ENCODE measurements at places on chromosomes 4 and X.

DNA sequence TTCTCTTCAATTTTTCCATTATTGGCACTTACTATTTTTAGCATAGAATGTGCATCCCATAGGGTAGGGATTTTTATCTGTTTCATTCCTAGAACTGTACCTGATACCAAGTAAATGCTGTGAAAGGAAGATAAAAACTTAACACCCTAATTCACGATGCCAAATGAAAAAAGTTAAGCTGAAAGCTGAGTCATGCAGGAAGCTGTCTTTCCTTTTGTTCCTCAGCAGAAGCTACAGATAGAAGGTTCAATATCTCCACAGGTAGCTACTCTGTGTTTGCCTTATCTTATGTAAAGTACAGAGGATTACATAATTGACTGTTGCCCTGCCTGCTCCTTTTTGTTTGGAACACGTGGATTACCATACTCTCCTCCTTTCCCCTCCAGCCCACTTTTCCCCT lies 77.0 kb downstream of the LRP2BP start:
- no peak for DNase-seq

- DNase-seq, result no peak
Measured at GRCh38 chrX:17622331-17622730, 115.0 kb upstream of the SCML1 start.

- DNase-seq, result no peak
Measured at GRCh38 chrX:110420771-110421499, 62.3 kb downstream of the RTL9 start.

DNA sequence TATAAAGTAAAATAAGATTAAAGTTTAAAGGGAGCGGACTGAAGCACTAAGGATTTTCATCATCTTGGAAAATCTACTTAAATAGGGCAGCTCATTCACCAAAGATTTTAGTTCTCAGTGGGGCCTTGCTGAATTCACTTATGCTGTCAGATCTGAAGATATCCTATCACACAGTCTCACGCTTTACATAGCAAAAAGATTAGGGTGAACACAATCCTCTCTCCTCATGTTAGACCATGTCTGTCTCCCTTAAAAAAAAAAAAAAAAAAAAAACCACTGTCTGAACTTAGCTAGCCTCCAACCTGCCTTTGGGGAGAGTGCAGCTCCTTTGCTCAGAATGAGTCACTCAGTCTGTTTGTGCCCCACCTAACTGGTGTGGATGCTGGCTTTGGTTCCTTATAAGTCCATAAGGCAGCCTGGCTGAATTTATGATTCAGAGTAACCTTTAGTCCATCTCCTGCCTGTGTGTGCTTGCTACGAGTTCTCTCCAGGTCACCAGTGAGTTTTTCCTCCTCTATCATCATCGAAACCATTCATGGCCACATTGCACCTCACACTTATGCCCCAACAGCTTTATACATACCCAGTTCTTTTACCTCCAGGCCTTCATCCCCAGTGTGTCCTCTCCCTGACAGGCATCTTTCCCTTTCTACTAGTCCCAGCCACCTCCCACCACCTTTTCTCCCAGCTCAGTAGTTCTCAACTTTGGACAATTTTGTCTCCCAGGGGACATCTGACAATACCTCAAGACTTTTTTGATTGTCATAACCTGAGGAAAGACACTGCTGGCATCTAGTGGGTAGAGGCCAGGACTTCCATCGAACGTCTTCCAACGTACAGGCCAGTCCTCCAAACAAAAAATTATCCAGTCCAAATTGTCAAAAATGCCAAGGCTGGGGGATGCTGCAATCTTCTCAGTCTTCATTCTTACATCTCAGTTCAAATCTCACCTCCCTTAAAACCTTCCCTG lies 220.7 kb upstream of the EMCN start:
- no peak for DNase-seq

GRCh38 chr4:95068818-95069478 lies 311.2 kb downstream of the BMPR1B start:
- no peak for DNase-seq

DNA sequence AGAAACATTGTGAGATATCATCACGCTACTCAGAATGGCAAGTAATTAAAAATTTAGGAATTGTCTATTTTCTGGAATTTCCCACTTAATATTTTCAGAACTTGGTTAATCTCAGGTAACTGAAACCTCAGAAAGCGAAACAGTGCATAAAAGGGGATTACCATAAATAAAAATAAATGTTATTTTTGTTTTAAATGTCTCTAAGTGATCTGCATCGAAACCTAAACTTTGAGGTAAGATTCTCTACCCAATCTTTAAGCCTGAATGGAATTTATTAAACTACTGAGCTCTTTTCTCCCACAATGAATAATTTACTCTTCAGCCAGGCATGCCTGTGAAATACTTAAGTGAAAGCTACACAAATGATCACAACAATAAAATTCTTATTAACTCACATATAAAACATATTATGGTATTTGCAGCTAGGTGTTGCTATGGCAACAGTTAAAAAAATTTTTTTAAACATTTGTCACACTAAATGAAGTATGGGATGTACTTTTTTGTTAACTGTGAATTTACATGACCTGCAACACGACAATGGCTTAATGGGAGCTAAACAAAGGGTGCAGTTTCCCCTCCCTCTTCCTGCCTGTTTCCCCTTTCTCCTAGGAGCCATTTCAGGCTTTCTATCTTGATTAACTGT lies 220.2 kb upstream of the PRPS2 start:
- DNase-seq, result no peak

GRCh38 chrX:140360284-140360683 lies 144.6 kb downstream of the SOX3 start:
- DNase-seq, result no peak

DNA sequence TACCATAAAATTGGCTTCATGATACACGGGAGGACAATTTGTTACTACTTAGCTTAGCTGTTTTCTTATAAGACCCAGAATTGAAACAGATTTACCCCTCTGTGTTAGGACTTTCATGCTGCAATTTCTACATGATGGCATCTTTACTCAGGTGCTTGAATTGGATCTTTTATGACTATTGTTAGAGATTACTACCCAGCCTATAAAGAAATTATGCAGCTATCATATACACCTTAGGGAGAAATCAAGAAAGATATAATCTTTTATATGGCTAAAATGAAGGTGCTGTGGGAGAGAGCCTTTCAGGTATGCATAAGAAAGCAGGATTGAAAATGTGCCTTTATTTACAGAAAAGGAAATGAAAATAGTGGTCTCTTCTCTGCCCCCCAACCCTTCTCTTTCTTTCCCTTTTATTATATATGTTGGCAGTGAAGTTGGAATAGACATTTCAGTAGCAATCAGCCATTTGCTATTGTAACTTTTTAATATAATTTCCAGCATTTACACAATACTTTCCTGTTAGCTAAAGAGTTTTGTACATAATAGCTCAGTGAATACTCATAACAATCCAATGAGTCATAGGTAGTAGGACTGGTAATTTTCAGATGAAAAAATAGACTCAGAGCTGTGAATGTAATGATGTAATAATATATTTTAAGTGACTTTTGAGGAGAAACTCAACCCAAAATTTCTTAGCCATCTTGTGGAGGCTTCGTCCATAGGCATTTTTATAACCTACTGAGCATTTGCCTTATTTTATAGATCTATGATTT lies 311.8 kb downstream of the ADGRL3 start:
- DNase-seq, result no peak

DNA sequence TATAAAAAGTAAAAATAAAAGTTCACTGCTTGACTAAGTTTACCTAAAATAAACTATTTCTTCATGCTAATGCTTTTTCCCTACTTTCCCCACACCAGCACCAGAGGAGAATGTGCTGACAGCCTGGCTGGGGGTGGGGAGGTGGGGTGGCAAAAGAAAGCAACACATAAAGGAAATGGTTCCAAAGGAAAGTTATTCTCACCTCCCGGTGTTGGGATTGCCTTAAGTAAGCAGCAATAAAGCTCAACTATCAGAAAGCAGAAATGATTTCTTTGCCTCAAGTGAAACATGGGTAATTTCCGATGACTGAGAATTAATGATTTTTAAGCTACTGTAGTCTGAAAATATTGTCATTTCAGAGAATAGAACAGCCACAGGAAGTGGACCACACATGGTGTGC lies 84.5 kb upstream of the DKK2 start:
- DNase-seq, result no peak

GRCh38 chr4:155367608-155368007 lies 9.2 kb downstream of the MAP9 start:
- DNase-seq, result no peak

DNA sequence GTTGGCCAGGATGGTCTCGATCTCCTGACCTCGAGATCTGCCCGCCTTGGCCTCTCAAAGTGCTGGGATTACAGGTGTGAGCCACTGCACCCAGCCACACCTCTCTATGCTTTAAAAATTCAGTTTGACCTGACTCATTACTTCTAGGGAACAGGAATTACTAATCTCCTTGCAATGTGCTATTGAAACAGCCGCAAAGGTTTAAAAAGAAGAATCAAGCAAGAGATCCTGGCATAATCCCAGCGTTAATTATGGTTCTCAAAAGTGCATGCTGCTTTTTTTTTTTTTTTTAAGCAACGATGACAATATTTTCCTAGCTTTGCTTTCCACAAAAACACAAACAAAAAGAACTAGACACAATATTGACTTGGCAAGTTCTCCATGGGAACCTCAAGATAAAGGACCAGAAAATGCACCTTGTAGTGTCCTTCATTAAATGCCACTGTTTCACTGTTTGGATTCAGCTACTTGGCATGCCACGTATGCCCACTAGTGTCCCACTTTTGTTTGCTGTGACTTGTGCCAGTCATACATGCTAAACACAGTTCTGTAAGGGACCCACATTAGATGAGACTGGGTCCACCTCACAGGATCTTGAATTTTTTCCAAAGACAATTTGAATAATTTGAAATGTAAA lies 112.6 kb upstream of the PPARGC1A start:
- no peak for DNase-seq

DNA sequence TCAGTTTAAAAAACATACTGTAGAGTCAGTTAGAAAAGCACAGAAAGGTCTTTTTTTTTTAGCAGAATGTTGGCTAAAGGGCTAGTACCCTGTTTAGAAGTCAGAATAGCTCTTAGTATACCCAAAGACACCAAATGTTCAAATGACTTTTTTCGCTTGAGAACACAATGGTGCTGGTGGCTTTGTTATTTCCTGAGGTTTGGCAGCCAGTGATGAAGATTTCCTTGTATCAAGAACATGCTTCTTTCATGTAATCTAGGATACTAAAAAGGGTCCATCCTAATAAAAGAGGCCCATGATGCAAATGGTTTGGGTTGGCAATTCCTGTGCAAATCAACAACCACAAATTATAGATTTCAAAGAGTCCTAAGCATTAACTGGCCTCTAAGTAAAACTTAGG lies 21.1 kb upstream of the CD40LG start:
- DNase-seq, result no peak

DNA sequence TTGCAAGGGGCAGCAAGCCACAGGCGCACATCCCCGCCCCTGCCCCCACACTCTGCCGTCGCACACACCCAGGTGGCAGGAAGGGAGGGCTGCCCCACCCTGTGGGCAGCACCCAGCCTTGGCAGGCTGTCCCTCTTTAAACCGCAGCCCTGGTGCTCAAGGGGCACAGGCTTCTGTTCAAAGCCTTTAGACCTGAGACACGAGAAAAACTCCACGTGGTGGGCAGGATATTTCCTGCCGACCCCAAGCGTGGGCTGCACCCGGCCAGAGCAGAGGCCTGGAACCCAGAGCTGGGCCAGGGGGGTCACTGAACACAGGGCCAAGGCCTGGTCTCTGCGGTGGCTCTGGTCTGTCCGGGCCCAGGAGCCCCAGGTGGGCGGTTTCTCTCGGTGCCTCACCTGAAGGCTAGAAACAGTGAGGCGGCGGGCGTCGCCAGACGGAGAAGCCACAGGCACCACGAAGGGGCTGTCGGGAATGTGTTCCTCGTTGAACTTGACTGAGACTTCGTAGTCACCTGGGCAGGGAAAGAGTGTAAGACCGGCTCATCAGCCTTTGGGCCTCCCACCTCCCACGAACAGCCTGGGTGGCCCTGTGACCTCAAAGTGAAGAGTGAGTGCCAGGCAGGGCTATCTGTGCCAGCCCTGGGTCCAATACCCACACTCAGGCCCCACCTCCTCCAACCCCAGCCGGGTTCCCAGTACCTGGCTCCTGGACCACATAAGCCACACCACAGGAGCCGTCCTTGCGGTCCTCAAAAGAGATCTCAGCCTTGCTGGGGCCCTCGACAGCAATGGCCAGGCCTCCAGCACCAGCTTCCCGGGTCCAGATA lies 23.0 kb downstream of the FLNA start:
- no peak for DNase-seq

- DNase-seq, result no peak
Measured at GRCh38 chrX:149013081-149013480, 492.0 kb downstream of the IDS start.

GRCh38 chr4:57418133-57418532 lies 307.9 kb upstream of the IGFBP7 start:
- no peak for DNase-seq

- DNase-seq, result peak; percentile 7
Measured at GRCh38 chrX:101485212-101485949, at the start of gene ARMCX4. Gene ARMCX4, plus strand, starts transcription at chrX:101485456. Its CDS starts 3,134 bp downstream, at chrX:101488590.

- DNase-seq, result no peak
Measured at GRCh38 chr4:10998846-10999245, 314.3 kb upstream of the CLNK start.

- peak; percentile 12 for DNase-seq
Measured at GRCh38 chr4:159946983-159947615, 844.2 kb downstream of the RAPGEF2 start.

DNA sequence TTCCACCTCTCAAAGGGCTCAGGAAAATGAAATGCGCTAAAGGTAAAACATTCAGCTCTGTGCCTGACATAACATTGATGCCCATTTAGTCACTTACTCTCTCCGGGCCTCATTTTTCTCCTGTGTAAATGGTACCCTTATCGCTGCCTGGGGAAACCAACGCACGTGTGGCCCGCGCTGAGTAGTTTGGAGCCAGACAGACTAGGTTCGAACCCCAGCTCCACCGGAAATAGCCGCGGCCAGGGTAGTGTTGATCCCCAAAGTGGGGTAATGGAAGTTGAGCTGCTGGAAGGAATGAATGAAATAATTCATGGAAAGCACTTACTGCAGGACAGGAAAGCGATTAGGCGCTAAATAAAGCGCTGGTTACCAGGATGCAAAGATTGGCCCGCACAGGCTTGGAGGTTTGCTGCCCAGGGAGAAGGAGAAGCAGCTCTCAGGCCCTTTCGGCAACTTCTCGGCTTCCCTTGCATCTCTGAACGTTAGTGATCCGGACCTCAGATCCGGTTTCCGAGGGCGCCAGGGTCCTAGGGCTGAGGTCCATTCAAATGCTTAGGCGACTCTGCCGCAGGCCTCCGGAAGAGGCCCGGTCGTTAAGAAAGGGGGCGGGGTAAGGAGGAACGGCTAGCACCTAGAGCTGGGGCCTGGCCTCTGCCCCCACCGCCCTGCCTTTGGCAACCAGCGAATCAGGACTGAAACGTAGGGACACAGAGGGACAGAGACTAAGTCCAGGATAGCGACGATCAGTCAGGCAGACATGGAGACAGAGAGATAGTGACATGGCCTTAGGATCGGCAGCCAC lies 13.3 kb downstream of the NKX3-2 start:
- DNase-seq, result no peak

GRCh38 chr4:6188687-6189305 lies 11.6 kb downstream of the JAKMIP1 start:
- DNase-seq, result no peak

Measured in NCI-H2029 treated with DMSO at 0.1 percent for 48 hours (cell line).